ENCODE measurements at places on chromosomes 2 and 18.
A peak's percentile ranks its signal among the peaks of the same experiment; 100 is the strongest.

DNA sequence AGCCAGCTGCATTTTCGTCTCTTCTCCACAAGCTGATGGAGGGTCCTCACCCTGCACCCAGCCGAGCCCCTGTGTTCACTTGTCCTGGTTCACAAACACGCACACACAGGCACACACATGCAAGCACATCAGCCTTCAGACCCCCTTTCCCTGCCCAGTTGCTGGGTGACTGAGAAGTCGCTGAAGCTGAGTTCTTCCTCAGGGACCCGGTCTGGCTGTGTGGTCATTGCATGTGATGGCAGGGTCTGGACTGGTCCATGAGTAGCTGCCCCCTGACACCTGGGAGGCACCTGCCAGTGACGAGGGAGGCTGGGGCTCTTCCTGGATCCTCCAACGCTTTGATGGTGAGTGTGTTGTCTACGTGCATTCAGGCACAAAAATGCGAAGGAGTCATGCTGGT is 546.1 kb upstream of the SALL3 start:
- no peak for DNase-seq

GRCh38 chr2:148794558-148794957 is 80.5 kb upstream of the KIF5C start:
- DNase-seq = peak; percentile 48

GRCh38 chr2:121833358-121833723 is 77.9 kb downstream of the TSN start:
- DNase-seq = no peak

DNA sequence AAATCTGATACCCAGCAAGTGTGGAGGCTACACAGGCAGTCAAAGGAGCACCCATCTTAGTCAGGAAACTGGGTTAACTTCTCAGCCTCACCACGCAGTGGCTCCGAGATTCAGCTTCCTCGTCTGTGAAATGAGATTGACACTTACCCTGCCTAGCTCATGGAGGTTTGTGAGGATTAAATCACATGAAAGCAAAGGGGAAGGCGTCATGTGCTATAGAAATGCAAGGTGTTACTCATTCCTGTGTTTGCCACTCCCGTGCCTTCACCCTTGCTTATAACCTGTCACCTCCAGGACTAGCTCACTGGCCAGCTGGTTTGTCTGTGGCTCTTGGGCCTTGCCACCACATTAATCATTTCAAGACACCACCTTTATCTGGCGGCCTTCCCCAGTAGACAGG is 118.9 kb upstream of the FOSL2 start:
- no peak for DNase-seq

- no peak for DNase-seq
Measured at GRCh38 chr2:43465234-43465633, 130.6 kb downstream of the THADA start.

DNA sequence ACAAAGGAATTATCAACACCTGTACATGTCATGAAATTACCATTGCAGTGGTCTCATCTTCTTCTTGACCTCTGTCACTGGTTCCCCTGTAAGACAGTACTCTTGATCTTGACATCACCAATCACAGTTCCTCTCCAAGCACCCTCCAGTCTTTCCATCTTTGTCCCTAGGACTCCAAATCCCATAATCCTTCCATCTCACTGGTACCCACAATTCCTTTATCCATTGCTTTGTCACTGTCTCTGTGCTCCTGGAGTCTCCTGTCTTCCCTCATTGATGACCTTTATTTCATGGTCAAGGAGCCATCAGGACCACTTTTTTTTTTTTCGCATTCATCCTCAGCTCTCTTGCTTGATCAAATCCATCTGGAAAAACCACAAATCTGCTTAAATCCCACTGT is 56.7 kb downstream of the COL4A3 start:
- no peak for DNase-seq

- peak; percentile 65 for DNase-seq
Measured at GRCh38 chr2:207711750-207712530, 500 bp downstream of the CCNYL1 start.

DNA sequence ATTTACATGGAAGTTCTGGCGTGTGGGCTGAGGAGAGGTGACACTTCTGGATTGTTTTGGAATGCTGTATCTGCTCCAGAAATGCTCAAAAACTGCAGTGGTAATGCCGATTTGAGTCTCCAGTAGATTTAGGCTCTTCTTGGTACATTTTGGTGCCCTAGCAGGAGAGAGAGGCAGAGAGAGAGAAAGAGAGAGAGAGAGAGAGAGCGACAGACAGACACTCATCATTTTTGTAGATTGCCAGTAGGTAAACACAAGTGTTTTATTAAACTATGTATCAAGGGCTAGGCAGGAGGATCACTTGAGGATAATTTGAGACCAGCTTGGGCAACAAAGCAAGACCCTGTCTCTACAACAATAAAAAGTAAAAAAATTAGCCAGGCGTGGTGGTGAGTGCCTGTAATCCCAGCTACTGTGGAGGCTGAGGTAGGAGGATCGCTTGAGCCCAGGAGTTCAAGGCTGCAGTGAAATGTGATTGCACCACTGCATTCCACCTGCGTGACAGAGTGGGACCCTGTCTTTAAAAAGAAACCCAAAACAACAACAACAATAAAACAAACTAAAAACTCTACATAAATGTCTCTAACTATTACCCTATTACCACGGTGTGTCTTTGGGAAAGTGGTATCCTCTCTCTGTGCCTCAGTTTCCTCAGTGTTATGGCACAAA is 60.2 kb downstream of the GATA6 start:
- no peak for DNase-seq

GRCh38 chr18:2994603-2995432 is 18.1 kb downstream of the LPIN2 start:
- DNase-seq = no peak

DNA sequence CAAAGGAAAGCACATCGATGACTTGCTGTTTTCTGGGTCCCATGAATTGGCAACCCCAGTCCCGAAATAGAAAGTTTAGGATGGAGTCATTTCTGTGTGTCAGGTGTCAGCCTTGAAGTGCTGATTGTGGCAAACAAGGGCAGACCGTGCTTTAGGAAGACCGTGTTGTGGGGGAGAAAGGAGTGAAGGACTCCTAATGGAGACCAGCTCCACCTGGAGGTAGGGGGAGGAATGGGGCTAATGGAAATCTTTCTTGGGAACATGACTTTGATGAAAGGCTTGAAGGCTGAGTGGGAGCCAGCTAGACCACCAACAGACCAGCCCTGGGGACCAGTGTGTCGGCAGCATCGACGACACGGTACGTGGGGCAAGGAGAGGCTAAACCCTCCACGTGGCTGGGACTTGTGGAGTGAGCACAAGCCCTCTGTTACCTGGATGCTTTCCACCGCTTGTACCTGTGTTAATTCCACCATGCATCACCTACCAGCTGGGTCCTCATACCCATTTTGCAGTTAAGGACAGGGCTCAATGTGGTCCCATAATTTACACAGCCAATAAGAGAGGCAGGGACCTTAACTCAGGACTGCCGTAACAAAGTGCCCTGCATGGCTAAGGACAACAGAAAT is 104.2 kb downstream of the SH3BP4 start:
- DNase-seq = peak; percentile 23

DNA sequence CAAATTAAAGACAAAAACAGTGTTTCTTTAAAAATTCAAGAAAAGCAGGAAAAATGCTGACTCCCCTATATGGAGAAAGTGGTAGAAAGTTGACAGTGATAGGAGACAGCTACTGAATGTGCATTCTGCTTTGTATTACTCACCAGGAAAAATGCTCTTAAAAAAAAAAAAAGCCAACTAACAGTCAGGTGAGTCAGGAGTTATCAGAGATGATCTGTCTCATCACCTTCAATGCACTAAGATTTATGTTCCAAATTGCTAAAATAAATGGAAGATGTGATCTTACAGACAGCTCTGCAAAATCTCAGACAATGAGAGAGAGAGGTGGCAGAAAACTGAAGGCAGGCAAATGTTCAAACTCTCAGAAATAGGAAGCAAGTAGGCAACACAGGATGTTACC is 47.6 kb upstream of the ZNF521 start:
- DNase-seq = no peak

DNA sequence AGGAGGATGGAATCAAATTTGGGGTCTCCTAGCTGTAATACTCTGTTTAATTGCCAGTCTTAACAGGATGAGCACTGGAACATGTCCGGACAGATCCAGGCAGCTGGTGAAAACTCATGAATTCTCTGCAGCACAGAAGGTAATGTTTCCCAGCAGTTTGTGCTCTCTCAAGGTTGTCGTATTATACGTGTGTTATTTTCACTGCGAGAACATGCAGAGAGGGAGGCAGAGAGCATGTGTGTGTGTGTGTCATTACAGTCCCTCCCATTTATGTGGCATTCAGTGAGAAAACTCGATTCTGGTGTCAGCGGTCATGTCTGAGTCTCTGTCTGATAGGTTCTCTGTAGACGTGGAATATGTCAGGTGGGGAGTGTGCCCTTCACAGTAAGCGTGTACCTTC is 150.2 kb upstream of the POU3F3 start:
- DNase-seq = no peak

DNA sequence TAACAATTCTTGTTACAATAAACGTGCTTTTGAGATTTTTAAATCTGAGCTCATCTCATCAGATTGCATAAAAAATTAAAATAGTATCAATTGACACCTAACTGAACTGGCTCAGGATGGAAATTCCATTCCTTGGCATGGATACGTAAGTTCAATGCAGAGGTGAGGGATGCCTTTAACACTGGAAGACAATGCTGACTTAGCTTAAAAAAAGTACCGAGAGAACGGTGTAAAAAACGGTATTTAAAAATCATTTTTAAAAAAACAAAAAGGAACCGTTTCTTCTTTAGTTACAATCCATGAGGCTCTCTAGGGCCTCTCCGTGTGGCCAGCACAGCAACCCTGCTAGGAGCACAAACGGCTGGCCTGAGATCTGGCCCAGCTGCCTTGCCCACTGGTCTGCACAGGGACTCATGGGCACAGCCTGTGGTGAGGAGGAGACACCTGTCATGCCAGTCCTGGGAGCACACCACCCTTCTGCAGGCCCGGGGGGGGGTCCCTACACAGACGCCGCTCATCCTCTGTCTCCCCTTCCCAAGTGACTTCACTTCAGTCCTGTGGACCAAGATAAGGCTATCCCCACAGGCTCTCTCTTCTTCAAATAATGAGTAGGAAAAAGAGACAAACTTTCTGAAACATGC is 45.2 kb downstream of the FAM168B start:
- DNase-seq = no peak

DNA sequence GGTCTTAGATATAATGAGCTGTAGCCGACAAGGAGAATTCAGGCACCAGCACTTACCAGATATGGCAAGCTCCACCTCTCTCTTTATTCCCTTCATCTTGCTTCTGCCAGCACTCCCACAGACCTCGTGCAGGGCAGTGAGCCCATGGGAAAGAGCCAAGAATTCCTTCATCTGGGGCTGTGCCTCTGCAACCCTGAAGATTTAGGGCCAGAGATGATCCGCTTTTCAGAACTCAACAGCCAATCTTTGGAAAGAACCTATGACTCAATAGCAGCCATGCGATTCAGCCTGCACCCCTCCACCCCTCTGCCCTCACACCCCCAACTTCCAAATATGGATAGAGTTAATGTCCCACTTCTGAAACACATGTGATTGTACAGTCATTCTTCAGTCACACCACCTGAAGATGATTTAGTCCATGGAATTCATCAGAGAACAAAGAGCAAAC is 533.7 kb upstream of the TNP1 start:
- peak; percentile 78 for DNase-seq

DNA sequence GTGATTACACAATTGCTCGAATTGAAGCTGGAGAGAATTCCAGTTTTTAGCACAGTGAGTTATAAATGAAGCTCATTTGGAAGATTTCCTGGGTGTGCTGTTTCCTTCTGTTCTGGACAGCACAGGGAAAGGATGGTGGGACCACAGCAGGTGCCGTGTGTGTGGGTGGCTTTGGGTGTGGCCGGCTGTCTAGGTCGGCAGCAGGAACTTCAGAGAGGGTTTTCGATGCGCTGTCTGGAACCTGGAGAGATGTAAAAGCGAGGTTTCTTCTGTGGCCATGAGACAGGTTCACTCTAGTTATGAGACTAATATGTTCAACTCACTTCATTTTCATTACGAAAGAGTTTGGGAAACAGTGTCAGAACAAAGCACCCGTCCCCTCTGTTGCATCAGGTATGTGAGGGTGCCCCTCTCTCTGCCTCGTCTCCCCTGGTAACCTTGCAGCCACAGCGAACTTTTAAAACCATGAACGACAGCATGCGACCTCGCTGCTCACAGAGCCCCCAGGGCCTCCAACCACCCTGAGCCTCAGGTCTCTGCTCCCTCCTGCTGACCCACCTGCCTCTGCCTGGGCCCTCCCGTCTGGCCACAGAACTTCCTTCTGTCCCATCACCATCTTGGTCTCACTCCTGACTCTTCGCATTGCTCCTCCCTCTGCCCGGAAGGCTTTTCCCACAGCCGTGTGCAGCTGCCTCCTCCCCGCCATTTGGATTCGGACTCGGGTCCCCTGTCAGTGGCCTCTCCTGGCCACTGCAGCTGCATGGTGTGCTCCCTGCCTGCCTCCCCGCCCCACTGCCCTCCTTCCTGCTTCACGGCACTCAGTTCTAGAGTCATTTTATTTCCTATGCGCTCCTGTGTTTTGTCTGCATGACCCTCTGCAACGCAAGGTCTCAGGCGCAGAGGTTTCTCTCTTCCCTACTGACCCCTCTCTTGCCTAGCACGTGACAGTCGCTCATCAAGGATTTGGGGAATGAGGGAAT is 151.2 kb downstream of the NDUFA10 start:
- DNase-seq = no peak

- no peak for DNase-seq
Measured at GRCh38 chr18:46722051-46722450, 34.8 kb downstream of the ST8SIA5 start.

- peak; percentile 31 for DNase-seq
Measured at GRCh38 chr2:241541564-241542277, 16.8 kb upstream of the BOK start.

DNA sequence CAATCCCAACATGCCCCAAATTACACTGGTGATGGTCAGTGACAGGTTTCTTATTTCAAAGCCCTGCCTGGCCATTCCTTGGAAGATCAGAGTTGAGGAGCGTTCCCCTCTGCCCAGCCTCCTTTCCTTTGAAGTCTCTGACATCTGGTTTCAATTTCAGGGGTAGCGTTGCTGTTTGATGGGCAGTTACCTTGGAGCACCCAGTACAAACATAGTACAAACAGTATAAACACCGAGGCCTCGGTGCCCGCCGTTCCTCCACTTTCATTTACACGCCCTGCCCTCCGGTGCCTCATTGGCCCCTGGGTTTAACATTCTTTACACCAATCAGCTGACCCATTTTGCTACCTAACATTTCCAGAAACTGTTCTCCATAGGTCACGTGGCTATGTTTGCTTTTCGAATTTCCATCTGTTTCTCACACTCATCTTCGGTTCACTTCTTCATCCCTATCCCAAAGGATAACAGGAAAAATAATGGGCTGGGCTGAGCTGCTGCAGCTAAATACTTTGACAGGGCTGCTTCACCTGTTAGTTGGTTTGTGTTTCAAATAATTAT is 65.6 kb downstream of the NRP2 start:
- no peak for DNase-seq

DNA sequence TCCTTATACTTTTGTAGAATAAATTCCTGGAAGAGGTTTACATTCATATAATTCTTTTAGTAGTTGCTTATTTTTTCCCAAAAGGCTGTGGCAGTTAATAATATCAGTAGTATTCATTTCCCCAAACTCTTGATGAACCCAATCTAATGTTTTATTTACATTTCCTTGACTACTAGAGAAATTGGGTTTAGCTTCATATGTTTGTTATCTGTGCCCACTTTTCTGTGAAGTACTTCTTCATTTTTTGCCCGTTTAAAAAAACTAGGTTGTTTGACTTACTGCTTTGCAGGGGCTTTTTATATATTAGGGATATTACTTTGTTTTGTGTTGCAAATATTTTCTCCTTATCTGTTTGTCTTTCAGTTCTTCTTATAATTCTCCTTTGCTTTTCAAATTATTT is 17.2 kb downstream of the RALB start:
- DNase-seq = no peak

- no peak for DNase-seq
Measured at GRCh38 chr2:100202567-100202966, 60.2 kb upstream of the AFF3 start.

Data from AG08396 (cell line).